ENCODE measurements at places on chromosomes 3 and 15.

DNA sequence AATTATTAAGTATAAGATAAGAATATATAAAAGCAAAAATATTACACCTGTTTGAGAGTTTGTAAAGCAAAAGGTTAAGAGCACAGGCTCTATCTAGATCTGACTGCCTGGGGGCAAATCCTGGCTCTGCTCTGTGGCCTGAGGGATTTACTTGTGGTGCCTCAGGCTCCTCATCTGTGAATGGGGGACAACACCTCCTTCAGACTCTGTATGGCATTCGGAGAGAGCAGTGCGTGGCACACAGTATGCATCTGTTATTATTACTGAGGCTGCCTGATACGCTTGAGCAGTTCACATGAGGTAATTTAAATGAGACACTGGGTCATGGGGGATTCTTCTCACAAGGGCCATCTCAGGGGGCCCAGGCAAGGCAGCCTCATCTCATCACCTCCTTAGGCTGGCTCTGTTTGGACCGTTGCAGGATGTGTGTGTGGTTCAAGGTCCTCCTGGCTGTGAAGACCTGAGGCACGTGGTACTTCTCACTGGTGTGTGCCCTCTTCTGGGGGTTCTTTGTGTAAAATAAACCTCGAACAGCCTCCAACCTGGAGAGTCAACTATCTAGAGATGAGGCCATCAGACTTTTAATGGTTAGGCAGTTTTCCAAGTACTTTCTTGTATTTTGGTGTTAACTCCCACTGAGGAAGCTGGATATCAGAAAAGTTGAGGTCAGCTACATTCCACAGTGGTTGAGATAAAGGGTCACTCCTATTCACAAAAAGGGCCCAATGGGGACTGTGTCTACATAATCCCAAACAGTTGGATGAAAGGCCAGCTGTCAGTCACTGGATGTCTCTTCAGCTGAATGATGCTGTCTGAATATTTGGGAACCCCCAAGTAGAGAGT lies 9.0 kb downstream of the GNB5 start:
- DNase-seq, result no peak

DNA sequence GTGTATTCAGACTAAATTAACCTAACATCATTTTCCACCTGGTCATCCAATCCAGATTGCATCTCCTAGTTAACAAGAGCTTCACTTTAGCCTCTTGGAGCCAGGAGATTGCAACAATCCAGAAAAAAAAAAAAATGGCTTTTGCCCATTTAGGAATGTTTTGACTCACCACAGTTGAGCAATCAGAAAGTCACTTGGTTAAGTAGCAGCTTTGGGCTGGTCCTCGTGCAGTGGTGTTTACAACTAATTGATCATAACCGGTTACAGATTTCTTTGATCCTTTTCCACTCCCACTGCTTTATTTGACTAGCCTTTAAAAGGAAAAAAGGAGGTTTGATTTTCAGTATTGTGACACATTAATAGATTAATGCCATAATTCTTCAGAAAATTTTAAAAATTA lies 688.8 kb upstream of the CCDC54 start:
- no peak for DNase-seq

DNA sequence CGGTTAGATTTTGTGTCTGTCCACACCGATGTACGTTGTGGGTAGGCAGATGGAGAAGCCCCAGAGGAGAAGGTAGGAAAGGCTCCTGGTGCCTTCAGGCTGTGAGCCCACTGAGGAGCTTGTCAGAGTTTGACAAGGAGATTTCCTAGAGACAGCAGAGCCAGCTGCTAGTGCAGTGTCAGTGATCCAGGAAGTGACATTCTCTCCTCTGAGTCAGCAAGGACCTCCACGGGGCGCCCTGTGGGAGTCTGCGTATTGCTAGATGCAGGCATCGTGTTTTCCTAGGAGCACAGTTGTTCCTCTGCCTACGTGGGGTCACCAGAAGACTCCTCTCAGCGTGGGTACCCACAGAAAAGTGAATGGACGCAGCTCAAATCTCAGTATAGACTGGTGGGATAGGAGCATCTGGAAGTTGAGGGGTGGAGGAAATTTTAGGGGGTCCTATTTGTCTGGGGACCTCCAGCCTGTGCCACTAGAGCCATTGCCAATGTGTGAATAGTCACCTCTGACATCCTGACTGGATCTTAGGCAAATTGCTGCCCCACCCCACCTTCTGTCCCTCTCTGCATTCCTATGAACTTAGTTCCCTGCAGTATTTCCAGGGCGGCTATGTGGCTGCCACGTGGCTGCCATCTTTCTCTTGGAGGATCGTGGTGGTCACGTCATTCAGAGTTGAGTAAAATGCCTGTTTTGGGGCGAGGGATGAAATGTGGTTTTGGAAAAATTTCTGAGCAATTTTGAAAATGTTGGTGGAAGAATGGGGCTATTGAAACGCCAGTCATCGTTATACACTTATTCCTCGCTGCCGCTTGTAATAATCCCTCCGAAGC lies 84.8 kb upstream of the KLHL25 start:
- DNase-seq, result no peak

- no peak for DNase-seq
Measured at GRCh38 chr3:84904212-84904611, 54.6 kb upstream of the CADM2 start.

- no peak for DNase-seq
Measured at GRCh38 chr15:61175024-61175423, 54.1 kb downstream of the RORA start.

- no peak for DNase-seq
Measured at GRCh38 chr15:65375871-65376607, 1.8 kb downstream of the IGDCC3 start.
